ENCODE measurements at places on chromosomes 4 and X.

GRCh38 chr4:147110473-147111367, 165.1 kb upstream of the TTC29 start:
- no peak for DNase-seq

DNA sequence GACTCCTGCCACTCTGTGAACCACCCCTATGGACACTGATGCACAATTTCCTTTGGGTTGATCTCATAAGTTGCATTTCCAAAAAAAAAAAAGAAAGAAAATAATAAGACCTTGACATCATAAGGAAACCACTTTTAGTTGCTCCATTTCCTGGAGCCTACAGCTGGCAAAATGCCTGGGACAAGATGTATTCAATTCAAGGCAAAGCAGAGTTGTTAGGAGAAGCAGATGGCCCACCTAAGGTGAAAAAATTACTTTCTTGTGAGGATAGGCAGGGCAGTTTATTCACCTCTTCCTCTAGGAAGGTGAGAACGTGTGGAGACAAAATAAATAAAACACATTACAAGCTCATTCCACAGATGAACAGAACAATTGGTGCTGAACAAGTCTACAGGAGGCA, 14.1 kb upstream of the SCRG1 start:
- no peak for DNase-seq

DNA sequence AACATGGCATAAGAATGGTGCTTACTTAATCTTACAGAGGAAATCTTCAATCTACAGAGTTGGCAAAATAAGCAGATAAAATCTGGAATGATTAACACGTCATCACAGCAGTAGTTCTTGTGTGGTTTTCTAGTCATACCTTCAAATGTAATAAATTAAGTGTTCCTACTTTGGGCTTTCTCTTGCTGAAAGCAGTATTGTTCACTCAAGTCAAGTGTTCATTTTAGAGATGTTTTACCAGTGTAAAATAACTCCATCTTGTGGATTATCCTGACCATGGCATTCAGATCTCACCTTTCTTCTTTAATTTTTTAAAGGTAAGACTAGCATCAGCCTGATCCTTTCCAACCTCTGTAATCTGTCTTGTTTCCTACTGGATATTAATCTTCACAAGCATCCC, 72.9 kb downstream of the ADAMTS3 start:
- no peak for DNase-seq

DNA sequence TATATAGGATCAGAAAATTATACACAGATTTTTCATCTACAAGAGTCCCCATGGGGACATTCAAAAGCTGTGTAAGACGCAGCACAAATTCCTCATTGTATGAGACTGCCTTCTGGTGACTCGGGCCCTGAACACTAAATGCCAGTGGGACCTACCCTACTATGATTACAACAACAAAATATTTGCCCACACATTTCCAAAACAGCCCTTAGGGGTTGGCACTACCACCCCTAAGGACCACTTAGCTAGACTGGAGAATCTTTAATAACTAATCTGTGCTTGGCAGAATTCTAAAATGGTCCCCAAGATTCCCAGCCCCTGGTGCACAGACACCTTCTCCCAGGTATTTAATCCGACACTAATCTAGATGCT, 29.1 kb downstream of the UCHL1 start:
- no peak for DNase-seq

GRCh38 chr4:19205853-19206252, 1045.9 kb upstream of the SLIT2 start:
- no peak for DNase-seq

- no peak for DNase-seq
Measured at GRCh38 chr4:71107726-71108125, 114.3 kb downstream of the DCK start.

GRCh38 chrX:130467936-130468335, 66.1 kb downstream of the RBMX2 start:
- no peak for DNase-seq

DNA sequence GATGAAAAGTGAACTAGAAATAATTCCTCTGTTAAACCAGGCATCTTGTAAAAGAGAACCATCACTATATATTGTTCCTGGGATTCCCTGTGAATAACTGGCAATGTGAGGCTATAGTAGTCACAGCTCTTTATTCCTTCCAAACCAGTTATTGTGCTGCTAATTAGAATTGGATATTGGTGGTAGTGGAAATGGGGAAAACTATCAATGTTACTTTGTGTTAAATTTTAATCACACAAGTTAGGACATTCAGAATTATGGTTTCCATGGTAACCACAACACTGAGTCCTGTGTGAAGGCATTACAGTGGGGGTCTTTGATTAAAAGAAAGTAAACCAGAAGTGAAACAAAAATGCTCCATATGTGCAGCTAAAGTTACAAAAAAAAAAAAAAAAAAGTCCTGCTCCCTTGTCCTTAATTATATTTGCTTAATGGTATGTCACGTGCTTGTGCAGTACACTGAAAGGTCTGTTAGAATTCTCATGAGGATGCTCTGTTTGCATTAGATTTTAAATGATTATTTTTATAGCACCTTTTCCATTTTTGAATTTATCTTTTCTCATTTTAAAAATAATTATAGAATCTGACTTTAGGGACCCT, 200.4 kb downstream of the ADGRL3 start:
- no peak for DNase-seq

DNA sequence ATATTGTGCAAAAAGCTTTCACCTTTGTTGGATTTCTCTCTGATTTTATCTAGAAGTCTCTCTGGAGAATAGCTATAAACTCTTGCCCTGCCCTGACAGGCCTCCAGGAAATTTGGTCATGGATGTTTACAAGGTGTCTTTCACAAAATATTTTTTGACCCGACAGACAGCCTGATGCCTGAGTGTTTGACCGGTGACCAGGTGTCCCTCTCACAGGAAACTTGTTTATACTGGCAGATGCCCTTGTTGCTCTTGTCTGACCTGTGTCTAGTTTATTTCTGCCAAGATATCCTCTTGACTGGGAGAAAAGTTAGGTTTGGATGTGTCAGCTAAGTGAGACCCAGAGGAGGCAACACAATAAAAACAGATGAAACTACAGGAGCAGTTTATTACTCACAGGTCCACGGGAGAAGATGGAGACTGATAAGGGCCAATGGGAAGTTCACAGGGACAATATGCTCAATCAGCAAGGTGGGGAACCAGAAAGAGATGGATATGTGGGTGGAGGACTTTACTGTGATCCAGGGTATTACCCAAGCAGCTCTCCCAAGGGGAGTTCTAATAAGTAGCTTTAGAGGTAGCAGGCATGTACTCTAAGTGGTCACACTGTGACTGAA, 243.3 kb downstream of the ARAP2 start:
- DNase-seq: no peak

GRCh38 chr4:176377780-176378179, 58.0 kb downstream of the SPCS3 start:
- DNase-seq: no peak

GRCh38 chr4:17647927-17648326, 33.5 kb downstream of the MED28 start:
- no peak for DNase-seq

DNA sequence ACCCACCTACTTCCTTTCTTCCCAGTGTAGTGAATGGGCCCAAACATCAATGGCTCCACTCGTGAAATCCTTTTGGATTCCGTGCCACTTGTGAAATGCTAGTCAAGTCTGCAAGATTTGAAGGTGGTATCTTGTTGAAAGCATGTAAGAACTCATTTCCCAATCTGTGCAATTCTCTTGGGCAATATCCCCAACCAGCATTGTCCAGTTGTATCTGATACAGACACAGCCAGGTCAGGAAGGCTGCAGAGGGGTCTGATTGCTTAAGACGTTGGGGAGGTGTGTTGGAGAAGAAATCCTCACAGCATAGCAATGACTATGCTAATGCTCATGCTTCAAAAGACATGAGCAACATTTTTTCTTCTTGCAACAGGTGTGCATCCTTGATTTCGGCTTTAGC, 164.8 kb downstream of the VEGFC start:
- DNase-seq: no peak

DNA sequence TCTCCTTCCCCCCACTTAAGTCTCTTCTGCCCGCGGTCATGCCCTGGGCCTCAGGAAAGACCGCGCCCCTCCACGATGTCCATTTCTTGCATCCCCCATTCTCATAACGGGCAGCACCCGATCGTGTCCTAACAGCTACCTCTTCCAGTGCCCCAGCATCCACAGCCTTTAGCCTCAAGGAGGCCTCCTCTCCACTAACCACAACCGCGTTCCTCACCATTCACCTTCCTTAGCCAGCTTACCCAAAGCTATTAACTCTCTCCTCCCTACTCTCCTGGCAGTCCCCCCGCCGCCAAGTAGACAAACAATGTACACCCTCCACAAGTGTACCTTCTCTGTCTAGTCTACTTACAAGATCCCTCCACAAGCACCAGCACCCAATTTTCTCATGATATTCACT, 58.6 kb upstream of the PAGE5 start:
- DNase-seq: no peak

- no peak for DNase-seq
Measured at GRCh38 chrX:21374994-21375707, 933 bp downstream of the CNKSR2 start.
